ENCODE measurements at places on chromosomes 11 and 22.

- no peak for DNase-seq
Measured at GRCh38 chr11:30587269-30587812, 1.2 kb upstream of the MPPED2 start.

DNA sequence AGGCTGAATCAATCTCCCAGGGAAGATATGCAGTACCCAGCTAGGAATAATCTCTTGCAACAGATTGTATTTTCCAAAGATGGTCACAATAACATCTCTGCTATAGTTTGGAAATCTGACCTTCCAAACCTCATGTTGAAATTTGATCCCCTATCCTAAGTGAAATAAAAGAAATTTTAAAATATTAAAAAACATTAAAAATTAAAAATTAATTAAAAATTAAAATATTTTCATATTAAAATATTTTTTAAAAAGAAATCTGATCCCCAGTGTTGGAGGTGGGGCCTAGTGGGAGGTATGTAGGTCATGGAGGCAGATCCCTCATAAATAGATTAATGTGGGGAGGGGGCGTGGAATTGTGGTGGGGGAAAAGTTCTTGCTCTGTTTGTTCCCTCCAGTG is 79.7 kb downstream of the FAM168A start:
- no peak for DNase-seq

GRCh38 chr11:77557553-77557952 is 32.2 kb upstream of the AQP11 start:
- DNase-seq, result no peak

GRCh38 chr11:100757646-100758045 is 70.6 kb downstream of the ARHGAP42 start:
- DNase-seq, result no peak

DNA sequence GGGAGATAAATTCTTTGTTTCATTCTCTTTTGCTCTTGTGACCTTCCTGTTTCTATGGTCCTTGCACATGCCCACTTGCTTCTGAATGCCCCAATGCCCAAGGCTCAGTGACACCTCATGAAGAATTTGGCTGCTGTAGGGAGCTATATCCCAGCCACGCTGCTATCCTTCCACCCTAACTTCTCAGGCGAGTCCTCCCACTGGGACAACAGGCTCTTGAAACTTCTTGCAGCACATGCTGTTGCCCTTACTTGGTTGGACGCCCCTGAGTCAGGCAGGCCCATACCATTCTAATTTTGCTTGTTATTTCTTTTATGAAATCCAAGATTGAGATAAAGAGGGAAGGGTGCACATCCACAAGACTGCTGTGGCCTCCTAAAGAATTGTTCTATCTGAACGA is 57.6 kb upstream of the BLID start:
- no peak for DNase-seq

DNA sequence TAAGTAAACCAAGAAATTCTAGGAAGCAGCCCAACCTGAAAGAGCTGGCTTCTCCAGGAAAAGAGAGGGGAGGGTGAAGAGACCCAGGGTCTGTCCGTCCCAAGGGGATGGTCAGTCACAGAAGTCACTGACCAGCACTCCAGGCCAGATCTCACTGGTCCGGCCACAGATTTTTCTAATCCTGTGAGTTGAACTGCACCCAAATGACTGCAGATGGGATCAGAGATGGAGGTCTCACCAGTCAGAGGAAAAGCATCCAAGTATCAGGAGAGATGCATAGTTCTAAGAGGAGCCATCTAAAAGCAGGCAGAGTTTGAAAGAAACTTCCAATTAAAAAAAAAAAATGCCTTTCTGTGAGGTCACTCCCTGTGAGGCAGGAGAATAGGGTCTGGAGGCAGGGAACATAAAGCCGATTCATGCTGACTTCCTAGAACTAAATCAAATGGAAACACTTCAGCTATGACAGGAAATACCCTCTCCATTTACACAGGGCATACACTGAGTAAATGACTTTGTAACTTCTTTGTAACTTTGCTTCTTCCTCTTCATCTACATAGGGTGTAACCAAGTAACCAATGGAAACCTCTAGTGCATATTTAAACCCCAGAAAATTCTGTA is 144.5 kb downstream of the CCDC34 start:
- DNase-seq, result no peak

GRCh38 chr11:69721745-69722144 is 17.9 kb upstream of the FGF19 start:
- DNase-seq, result no peak

DNA sequence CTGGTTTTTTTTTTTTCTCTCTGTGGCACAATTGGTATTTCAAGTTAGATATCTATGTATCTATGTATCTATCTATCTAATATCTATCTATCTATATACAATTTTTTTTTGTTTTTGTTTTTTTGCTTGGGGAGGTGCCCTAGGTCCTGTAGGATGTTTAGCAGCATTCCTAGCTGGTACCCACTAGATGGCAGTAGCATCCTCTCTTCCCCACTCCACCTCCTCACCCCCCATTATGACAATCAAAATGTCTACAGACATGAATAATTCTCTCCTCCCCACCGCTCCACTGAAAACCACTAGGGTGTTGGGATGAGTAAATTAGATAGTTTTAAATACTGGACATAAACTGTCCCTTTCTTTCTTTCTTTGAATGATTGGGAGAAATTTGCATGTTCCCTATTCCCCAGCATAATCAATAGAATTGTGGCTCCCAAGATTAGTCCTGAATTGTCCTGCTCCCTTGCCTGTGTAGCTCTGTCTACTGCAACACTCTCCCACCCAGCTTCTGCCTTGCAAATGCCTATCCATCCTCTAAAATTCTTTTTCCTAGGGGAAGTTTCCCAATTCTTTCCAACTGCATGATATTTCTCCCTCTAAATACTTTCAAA is 1152.4 kb downstream of the LRRC4C start:
- peak; percentile 20 for DNase-seq

- DNase-seq, result no peak
Measured at GRCh38 chr11:72816404-72816990, 2.3 kb downstream of the ATG16L2 start.

GRCh38 chr11:103633819-103634590 is 402.4 kb upstream of the DDI1 start:
- no peak for DNase-seq

GRCh38 chr22:46021577-46021976 is 44.6 kb upstream of the WNT7B start:
- DNase-seq, result no peak

- peak; percentile 7 for DNase-seq
Measured at GRCh38 chr11:117010808-117011540, 87.3 kb downstream of the SIK3 start.

GRCh38 chr22:23752750-23753149 is 1.5 kb downstream of the VPREB3 start:
- no peak for DNase-seq

- no peak for DNase-seq
Measured at GRCh38 chr11:100072131-100072530, 615.0 kb upstream of the ARHGAP42 start.

DNA sequence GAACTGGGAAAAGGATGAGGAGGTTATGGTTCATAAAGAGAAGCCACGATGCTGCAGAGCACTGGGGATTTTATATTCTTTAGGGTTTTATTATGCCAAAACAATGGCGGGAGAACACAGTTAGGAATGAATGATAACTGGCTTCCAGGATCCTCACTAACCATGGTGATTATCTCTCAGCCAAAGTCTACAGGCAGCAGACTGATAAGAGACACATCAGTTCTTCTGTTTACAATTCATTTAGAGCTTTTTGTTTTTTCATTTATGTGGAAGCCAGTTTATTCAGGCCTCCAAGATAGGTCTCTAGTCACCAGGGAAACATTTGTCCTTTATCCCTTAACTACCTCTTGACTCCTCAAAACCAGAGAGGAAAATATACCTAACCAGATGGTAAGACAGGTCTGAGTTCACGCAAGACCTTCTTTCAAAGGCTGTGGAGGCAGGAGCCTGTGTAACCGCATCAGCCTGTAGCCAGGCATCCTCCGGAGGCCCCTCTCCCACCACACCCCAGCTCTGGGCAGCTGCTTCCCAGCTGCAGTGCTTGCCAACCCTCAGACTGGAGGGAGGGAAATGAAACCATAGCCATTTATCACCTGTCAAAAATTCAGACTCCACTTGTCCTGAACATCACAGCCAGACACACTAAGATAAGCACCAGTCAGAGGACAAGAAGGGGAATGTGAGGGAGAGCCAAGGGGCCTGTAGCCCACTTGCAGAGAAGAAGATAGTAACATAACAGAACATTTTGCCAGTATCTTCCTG is 57.2 kb upstream of the FAM181B start:
- no peak for DNase-seq

DNA sequence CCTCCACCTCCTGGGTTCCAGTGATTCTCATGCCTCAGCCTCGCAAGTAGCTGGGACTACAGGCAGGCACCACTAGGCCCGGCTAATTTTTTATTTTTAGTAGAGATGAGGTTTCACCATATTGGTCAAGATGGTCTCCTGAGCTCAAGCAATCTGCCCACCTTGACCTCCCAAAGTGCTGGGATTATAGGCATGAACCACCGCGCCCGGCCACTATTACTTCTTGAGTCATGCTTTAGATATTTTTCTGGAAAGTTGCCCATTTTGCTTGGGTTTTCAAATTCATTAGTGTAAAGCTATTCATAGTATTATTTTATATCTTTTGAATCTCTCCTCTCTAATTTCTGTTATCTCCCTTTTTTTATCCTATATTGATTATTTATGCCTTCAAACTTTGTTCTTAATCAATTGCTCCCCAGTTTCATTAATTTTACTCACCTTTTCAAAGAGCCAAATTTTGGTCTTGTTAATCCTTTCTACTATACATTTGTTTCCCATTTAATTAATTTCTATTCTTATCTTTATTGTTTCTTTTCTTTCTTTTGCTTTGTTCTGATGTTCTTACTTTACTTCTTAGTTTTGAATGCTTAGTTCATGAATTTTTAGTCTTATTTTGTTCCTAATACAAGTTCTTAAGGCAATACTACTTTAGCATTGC is 10.3 kb upstream of the RAC2 start:
- peak; percentile 67 for DNase-seq

GRCh38 chr11:131744847-131745246 is 374.4 kb downstream of the NTM start:
- DNase-seq, result no peak

- no peak for DNase-seq
Measured at GRCh38 chr11:119625206-119625978, 103.6 kb downstream of the NECTIN1 start.

DNA sequence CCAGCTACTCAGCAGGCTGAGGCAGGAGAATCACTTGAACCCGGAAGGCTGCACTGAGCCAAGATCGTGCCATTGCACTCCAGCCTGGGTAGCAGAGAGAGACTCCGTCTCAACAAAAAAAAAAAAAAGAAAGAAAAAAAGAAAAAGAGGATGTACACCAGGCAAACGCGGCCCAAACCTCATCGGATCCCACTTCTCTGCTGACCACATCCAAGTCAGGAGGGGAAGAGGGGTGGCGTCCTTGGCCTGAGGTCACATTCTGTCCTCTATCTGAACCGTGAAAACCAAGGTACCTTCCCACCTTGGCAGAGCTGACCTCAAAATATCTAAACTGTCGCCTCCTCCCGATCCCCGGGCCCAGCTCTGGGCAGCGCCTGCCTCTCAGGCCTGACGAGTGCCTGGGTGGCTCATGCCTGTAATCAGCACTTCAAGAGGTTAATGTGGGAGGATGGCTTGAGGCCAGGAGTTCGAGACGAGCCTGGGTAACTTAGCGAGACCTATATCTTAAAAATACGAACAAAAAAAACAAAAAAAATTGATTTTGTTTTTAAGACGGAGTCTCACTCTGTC is 25.1 kb downstream of the RGL4 start:
- DNase-seq, result no peak

GRCh38 chr22:45612451-45612901 is 59.2 kb upstream of the ATXN10 start:
- no peak for DNase-seq

DNA sequence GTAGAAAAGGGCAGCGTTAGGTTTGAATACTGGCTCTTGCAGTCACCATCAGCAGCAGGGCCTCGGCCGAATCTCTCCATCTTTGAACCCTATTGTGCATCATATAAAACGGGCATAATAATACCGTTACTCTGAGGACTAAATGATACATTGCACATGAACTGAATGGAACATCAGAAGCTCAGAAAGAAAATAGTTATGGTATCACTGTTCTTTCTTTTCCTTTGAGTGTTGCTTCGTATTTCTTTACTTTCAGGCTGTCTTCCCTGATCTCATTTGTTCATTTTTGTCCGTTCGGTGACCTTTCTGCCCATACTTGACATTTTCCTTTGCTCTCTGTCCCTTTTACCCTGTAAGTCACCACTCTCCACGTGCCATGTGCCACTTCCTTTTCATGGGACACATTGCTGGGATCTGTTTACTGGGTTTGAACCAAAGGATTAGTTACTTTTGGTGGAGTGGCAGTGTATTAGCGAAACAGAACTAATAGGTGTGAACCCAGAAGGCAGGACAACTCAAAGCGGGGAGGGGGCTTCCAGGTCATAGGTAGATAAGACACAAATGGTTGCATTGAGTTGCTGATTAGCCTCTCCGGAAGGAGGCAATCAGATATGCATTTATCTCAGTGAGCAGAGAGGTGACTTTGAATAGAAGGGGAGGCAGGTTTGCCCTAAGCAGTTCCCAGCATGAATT is 717 bp upstream of the ZNF202 start:
- no peak for DNase-seq

GRCh38 chr22:46758121-46758520 is 4.3 kb upstream of the TBC1D22A start:
- no peak for DNase-seq

- DNase-seq, result no peak
Measured at GRCh38 chr22:19149991-19150390, at the start of gene GSC2. TSS of gene GSC2 (minus strand) at chr22:19150292. CDS start at chr22:19150283, 9 bp downstream.

DNA sequence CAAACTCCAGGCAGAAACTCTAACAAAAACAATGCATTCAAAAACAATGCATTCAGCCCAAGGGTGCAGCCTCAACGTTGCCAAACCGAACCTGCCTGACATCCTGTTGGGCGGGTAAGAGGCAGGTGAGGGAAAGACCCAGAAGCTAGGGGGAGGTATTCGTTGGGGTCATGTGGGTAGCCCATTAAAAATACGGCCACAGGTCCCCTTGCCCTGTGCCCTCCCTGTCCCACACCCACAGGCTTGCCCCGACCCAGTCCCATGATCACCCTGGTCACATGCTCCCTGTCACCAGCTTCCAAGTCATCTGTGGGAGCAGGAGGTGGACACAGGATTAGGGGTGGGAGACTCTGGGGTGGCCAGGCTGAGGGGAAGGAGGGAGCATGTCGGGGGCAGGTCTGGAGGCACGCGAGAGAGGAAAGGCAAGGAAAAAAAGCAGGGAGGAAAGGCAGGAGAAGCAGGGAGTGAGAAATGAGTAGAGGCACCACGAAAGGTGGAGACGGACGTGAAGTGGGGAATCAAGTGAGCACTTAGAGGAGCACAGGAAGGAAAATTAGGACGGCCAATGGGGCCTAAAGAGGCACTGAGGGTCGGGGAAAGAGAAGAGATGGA is 683 bp downstream of the PLA2G6 start:
- DNase-seq, result peak; percentile 41

DNA sequence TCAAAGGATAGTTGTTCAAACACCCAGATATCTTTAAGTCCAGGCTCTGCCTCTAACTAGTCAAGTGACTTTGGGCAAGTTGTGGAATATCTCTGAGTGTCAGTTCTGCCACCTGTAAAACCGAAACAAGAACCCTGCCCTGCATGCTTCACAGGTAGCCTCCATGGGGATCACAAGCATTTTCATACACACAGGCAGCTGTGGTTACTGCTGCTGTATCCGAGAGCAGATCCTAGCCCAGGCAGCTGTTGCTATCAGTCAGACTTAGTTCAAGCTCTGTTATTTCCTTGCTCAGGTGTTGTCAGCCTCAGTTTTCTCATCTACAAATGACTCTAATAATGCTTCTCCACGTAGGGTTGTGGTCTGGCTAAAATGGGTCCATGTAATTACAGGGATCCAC is 6.5 kb upstream of the RASD2 start:
- no peak for DNase-seq

GRCh38 chr11:75330291-75330690 is 21.2 kb downstream of the ARRB1 start:
- peak; percentile 16 for DNase-seq

GRCh38 chr11:111429066-111429506 is 50.0 kb upstream of the POU2AF1 start:
- peak; percentile 20 for DNase-seq
